Stimulated activated CD4-positive, alpha-beta T cell treated with anti-CD3 and anti-CD28 coated beads, Interleukin-12 subunit alpha, Interleukin-12 subunit beta, amount 100 ng/mL, for 4 hours (primary cell): ENCODE measurements at places on chromosomes 1 and 21.

- no peak for DNase-seq
Observed at GRCh38 chr1:68132426-68133130, 82.2 kb upstream of the DIRAS3 start.

DNA sequence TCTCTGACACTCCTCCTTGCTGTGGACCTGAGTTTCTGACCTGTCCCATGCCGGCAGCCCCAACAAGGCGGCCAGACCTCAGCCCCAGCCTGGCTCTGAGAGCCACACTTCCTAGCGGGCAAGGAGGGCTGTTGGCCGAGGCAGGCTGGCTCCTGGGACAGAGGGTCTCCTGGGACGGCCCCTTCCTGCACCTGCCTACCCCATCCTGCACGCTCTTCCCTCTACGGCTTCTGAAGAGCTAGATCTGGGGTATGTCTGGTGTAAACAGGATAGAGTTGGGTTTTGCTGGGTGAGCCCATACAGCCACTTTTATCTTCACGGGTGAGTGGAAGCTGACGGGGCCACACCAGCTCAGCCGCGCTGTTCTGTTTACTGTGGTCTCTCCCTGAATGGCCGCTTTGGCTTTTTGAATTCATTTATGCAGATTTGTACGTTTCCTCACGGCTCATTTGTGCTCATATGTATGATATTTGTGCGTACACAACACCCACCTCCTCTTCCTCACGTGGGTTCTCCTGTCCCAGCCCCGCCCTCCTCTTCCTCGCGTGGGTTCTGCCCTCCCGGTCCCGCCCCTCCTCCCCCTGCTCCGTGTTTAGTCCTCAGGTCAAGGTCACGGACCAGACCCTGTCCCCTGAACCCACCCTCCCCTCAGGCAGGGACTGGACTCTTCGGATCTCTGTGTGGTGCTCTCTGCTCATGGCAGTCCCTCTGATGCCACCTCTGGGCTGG, 34.7 kb upstream of the POFUT2 start:
- no peak for DNase-seq

DNA sequence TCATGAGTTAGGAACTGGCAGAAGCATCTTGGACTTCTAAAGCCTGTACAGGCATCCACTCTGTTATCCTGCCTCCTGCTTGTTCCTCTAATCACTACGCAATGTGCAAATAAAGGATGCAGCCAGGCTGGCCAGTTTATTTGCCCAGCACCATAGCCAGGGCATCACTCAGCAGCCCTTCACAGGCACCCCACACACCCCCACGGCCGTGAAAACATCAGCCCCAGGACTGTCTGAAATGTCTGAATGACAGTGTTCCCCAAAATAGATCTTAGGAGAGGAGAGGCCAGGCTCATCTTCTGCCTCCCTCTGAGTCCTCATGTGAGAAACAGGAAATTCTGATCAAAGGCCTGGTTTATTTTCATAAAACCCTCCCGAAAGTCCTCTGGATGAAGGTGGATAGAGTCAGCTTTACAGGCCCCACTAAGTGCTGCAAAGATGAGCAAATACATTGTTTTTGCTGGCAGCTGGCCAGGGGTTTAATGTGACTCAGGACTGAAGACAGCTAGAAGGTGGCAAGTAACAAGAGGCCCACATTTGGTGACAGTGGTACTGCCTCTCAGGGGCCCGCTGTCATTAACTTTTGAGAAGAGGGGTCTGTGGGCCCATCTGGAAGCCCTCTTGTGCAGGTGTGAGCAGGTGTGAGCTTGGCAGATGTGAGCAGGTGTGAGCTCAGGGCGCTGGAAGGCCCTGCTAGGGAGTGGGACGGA, 32.9 kb downstream of the GRHL3 start:
- peak; percentile 48 for DNase-seq

GRCh38 chr1:167450843-167451242, 67.5 kb downstream of the CD247 start:
- no peak for DNase-seq

DNA sequence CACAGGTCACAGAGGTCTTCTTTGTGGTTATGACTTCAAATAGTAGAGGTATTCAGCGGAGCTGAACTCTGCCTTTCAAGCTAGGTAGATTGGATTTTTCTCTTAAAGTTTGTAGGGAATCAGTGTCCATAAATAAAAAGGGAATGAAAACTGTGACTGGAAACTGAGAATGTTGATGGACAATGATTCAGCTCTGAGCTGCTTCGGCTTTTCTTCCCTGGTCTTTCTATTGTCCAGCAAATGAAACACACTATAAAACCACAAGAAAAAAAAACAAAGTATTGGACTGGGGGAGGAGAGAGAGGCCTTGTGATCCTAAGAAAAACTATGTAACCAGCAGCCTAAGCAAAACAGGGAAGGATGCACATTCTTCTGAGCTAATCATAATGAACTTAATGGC, 11.1 kb downstream of the TNNI3K start:
- DNase-seq, result no peak

GRCh38 chr1:197388801-197389200, 120.7 kb downstream of the CRB1 start:
- DNase-seq, result no peak

DNA sequence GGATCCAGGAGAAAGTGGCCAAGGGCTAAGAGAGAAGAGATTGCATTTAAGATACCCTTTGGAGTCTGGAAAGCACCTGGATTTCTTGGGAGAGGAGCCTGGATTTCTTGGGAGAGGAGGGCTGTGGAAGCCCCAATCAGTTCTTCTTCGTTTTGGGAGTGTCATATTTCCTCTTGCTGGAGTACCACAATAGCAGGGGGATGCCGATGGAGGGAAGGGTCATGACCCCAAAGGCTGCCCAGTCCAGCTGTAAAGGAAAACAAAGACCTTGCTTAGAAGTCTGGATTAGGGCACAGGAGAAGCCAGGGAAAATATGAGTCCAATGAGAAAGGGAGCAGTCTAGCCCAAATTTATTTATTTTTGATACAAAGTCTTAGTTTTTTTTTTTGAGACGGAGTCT, 11.3 kb downstream of the SSR2 start:
- no peak for DNase-seq

DNA sequence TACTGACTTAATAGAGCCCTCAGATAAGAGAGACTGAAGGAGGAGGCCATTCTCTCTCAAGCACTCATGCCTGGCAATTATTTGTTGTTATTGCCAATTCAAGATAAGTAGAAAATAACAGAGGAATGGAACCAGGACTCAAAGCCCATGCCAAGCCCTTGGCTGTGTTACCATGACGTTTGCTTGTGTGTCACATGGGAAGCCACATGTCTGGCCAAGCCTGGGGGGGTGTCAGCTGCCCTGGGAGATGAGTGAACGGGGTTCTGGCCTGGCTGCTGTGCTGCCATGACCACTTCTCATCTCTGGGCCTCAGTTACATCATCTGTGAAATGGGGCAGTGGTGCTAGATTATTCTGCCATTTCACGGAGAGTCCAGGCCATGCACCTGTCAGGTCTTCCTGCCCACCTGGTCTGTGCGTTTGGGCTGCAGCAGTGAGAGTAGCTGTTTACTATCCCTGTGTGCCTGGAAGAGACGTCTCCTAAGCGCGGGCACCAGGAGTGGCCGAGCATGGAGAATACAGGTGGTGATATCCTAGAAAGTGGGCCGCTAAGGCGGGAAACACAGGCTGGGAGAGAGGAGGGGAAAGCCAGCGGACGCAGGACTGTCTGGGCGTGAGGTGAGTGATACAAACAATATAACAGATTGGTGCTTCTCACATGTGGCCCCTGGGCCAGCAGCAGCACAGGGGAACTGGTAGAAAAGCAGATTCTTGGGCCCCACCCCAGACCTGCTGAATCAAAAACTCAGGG, 67.8 kb downstream of the MAN1C1 start:
- no peak for DNase-seq

GRCh38 chr1:87501738-87502137, 173.1 kb downstream of the LMO4 start:
- DNase-seq, result no peak

GRCh38 chr1:232813097-232813496, 7.9 kb downstream of the MAP10 start:
- DNase-seq, result no peak

DNA sequence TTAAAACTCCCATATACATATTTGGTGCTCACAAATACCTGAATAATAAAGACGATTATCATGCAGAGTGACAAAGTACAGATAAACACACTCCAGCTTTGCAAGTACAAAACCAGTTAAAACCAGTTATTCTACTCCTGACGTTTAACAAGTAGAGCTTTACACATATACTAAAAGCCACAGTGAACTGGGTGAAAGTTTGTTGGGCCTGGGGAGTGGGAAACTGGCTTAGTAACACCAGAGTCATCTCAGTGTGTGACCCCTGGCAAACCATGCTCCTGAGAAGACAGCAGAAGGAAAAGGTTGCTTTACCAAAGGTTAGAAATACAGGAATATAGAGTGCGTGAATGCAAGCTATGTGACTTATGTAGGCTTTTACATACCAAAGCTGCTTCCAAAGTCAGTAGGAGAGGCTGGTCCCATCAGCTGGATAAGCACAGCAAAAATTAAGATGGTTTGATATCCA, 148.1 kb downstream of the NRIP1 start:
- no peak for DNase-seq

DNA sequence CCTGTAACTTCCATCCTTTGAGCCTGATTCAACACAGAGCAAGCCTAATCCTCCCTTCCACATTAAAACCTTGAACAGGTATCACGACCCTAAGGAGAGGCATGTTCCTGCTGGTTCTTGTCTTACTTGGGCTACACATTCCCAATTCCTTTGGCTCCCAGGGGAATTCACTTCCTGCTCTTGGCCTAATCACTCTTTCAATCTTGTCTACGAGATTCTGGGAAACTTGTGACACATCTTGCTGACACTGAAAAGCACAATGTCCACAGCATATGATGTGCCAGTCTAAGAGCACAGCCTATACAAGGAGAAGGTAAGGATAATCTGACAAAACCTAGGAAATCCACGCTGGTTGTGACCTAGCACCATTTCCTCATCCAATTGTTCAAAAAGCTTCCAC, 163.9 kb downstream of the GABPA start:
- no peak for DNase-seq

DNA sequence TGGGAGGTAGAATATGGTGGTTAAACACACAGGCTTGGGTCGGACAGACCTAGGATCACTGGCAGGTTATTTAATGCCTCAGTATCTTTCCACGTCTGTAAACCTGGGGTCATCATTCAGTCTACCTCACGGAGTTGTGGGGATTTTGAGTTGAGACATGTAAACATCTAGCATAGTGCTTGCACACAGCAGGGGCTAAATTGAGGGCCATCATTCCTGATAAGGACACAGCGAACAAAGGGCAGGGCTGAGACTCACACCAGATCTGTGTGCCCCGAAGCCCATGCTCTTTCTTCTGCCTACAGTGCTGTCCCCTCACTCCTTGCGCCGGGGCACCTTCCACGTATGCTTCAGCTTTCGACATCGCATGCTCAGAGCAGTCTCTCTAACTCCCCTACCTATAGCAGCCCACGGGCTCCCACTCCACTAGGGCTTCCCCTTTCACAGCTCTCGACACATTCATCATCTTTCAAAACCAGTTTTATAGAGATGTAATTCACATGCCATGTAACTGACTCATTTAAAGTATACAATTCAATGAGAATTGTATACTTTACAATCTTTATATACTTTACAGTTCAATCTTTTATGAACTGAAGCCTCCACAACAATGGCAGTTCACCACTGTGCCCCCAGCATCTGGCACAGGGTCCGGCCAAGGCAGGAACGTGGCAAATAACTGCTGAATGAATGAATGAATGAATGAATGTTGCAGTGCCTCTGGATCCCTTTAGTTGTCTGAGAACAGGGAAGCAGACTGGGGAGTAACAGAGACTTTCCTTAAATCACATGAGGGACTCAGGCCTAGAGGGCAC, 48.0 kb downstream of the GPR161 start:
- DNase-seq, result no peak

DNA sequence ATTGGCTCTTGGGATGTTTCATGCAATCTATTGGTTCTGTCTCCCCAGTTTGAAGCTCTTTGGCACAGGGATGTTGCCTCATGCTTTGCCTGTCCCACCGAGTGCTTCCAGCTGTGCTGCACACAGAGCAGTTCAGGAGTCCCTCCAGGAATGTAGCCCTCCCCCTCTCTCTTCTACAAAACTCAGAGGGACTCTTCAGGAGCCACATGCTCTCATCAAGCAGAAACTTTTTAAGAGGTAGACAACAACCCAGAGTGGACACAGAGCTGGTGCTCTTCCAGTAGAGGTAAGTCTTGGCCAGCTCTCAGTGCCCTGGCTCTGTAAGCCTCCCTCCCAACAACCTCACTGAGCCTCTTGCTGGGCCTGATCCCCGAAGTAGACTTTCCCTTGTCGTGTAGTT, 11.6 kb upstream of the ZNF697 start:
- no peak for DNase-seq

- no peak for DNase-seq
Observed at GRCh38 chr1:38138498-38139233, 92.1 kb upstream of the POU3F1 start.

- no peak for DNase-seq
Observed at GRCh38 chr1:224730965-224731364, 114.8 kb downstream of the CNIH3 start.

GRCh38 chr21:44795342-44795741, 6.3 kb downstream of the UBE2G2 start:
- no peak for DNase-seq

DNA sequence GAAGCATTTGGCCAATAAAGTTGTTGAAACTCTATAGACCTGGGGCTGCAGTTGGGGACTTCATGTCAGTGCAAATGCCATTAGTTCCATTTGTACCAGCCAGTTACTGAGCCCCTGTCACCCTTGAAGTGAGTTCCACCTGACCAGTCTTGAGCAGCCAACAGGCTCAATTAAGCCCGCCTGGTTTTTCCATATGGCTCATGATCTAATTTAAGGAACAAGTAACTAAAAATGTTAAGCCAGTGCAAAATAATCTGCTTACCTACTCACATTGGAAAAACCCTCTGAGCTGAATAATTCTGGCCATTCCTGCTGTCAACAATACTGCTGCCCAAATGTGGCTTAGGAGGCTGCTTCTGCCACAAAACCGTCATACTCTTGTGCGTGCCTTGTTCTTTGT, 21.6 kb downstream of the NSUN4 start:
- no peak for DNase-seq

DNA sequence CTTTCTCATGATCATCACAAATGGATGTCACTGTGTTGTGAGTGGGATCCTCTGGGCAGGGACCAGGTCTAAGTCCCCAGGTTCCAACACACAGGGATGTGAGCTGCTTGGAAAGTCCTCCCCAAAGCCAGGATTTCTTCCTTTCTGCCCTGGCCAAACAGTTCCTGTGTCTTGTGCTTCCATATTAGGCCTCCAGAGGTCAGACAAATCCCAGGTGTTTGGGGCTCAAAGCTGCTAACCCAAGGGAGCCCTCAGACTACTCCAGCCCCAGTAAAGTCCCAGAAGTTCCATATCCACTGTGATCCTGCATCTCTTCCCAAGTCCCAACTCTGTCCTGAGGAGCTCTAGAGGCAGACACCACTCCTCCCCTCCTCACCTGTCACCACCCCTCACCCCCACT, 27.7 kb upstream of the MAGOH start:
- DNase-seq, result no peak

DNA sequence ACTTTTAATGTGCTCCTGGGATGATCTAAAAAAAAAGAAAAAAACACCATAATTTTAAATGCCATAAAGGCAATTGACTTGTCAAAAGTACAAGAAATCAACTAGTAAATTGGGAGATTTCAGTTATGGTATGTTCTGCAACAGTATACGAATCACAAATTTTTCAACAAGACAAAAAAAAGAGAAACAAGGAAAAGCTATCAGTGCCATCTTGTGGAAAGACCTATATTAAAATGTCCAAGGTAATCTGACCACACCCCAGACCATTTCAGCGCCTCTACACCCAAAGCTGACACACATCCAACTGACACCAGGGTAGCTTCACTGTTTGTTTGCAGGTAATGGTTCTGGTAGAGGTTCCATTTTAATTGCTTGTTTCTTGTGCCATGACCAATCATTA, 5.0 kb upstream of the DUSP23 start:
- no peak for DNase-seq

- DNase-seq, result no peak
Observed at GRCh38 chr1:22428672-22429071, 23.0 kb upstream of the ZBTB40 start.
